ENCODE measurements at places on chromosomes 4 and X. TPM values are rescaled to one million over a fixed set of nuclear protein-coding genes. Genes with fewer than 3 reads are reported as not detected.

The DRP2 gene
- 0.06 TPM for total RNA-seq

The GAGE12D gene
- total RNA-seq, result not detected

The BMX gene
- total RNA-seq, result 58.3 TPM

The DGAT2L6 gene
- total RNA-seq, result 0.16 TPM

The PLK4 gene
- 14.0 TPM for total RNA-seq

The PHEX gene
- total RNA-seq, result 0.32 TPM

The HSFX3 gene
- not detected for total RNA-seq

The WNK3 gene
- 0.32 TPM for total RNA-seq

The HTATSF1 gene
- 22.0 TPM for total RNA-seq

The GAB3 gene
- 13.9 TPM for total RNA-seq

The ZRSR2 gene
- 3.1 TPM for total RNA-seq

The FGA gene
- total RNA-seq, result not detected
